Nephron progenitor cell (in vitro differentiated cells): ENCODE measurements at places on chromosomes 12 and 14.

GRCh38 chr12:124765581-124766489 lies 97.8 kb downstream of the SCARB1 start:
- no peak for DNase-seq

DNA sequence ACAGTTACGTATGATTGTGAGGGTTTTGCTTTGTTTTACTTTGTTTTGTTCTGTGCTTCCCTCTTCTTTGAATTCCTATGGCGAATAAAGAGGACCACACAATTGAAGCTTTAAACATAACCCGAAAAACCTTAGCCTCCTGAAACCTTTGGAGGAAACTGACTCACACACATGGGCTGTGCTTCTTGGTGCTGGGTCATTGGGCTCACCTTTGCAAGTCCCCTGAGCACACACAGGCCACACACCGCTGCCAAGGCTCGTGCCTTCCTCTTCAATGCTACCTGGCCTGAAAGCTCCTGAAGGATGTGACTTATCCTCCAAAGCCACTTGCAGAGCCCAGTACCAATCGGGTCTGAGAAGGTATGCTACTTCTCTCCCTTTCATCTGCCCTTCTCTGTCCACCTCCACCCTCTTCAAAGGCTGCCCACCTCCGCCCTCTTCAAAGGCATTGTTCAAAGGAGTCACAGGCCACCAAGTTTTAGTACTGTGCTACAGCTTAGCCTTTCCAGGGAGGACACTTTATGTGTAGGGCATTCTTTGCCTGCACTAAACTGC lies 114.6 kb downstream of the FOXN3 start:
- no peak for DNase-seq

DNA sequence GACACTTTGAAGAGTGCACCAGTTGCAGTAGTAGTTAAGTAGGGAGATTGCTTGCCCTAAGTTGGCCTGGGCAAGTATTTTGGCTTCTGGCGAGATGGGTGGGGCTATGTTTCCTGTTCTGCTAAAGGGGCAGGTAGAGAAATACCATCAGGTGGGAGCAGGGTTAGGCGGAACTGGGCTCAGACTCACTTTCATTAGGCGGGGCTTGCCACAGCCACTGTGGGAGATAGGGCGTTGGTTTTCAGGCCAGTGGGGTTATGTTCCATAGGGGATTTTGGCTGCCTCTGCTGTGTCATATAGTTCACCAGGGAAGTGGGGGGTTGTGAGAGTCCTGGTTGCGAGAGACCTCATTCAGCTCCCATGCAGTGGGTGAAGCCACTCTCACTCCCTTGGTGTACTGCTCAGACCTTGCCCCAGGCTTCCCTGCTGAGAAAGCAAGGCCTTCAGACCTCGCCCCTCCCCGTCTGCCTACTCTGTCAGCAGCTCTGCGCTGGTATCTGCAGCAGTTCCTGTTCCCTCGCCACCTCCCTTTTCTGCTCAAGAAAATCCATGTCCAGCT lies 43.3 kb downstream of the AEBP2 start:
- DNase-seq, result no peak

DNA sequence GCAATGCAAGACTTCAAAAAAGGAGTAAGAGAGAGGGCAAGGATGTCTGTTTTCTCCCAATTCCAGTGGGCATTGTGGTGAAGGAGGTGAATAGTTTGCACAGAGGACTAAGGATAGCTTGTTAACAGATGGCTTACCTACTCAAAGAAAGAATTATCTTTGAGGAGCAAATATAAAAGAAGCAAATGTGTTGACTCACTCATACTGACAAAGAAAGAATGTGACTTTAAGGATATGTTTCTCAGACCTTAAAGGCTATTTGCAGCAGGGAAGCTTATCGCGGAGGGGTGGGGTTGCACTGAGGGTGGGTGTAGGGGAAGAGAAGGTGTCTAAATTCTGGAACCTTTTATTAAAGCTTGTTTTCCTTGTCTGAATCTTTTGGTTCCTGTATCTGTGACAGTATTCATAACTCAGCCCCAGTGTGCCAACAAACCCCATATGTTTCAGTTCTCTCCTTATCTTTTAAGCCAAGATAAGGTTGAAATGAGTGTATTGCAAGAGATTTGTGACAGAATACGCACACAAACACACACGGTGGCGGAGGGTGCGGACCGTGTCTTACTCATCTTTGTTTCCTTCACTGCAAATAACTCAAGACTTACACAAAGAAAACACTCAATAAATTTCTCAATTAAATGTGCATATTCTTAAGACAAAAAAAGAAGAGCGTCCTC lies 146.4 kb upstream of the ARID2 start:
- DNase-seq, result no peak
